ENCODE measurements at places on chromosomes 6 and 20. TPM values are rescaled to one million over a fixed set of nuclear protein-coding genes. Genes with fewer than 3 reads are reported as not detected.

DNA sequence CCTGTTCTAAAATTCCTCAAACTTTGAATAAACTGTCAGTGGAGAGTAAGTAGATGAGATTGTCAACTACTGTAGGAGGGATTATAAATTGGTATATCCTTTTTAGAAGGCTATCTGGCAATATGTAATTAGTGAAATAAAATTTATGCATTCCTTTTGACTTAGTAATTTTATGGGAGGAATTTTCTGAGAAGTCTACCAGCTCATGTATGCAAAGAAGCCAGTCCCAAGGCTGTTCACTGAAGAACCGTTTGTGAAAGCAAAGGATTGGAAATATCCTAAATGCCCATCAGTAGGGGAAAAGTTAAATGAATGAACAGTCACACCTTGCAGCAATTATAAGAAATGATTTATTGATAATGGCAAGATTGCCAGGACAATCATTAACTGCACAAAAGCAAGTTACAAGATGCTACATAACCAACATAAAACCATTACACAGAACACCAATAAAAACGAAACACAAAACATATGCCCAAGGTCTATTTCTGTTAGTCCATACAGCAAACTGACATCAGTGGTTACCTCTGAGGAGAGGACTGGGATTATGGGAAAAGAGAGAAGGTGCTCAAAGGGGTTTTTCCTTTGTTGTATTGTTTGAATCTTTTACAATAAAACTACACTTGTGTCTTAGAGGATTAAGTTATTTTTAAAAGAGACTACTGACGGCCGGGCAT, 4.6 kb upstream of the DSTN start:
- H3K27me3 ChIP-seq, result no peaks in the 10 kb centered on the region
- H3K27ac ChIP-seq, result no peak overlapping the region
- no peak overlapping the region for H3K4me3 ChIP-seq
- no peaks in the 10 kb centered on the region for H3K36me3 ChIP-seq
- no peak for DNase-seq
- H3K4me1 ChIP-seq, result peaks cover 9% of the 10 kb centered on the region

DNA sequence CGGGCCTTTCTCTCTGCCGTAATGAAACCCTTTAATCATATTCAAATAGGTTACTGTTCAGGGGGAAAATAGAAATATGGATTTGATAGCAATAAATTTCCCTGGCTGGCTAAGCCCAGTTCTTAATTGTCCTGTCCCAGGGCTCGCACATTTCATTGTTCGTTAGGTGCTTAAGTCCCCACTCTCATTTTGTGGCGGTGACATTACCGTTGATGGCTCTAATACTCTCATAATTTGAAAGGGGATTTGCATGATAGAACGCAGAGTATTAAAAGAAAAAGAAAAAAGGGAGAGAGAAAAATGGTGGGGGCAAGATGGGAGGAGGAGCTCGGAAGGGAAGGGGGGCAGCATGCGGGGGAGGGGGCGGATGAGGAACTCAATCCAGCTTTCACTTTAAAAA, 79.1 kb upstream of the FOXP4 start:
- no peak overlapping the region for H3K4me3 ChIP-seq
- H3K36me3 ChIP-seq, result no peaks in the 10 kb centered on the region

Gene RCAN2
- 13.8 TPM for total RNA-seq

GRCh38 chr20:22241609-22242008, 342.8 kb downstream of the FOXA2 start:
- no peak overlapping the region for H3K27ac ChIP-seq
- no peaks in the 10 kb centered on the region for H3K36me3 ChIP-seq
- H3K27me3 ChIP-seq, result no peaks in the 10 kb centered on the region

Gene KHDRBS2
- total RNA-seq, result not detected

Gene DUSP15
- 1.1 TPM for total RNA-seq

DNA sequence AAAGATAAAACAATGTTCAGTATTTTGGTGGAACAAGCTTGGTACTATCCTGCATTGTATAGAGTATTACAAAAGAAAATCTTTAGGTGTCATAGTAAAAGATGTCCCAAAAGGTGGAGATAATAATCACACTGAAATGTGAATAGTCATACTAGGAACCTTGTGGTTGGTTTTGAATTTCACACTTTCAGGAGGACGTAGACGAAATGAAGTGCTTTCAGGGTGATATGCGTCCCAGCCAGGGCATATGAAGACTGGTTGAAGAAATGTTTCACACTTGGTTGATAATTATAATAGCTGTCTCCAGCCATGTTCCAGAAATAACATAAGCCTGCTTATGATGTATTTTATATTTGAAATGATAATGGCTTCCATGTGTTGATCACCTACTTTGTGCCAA, 60.4 kb downstream of the SCAND1 start:
- no peaks in the 10 kb centered on the region for H3K4me1 ChIP-seq
- no peak overlapping the region for H3K27ac ChIP-seq
- peaks cover 4% of the 10 kb centered on the region for H3K36me3 ChIP-seq
- no peaks in the 10 kb centered on the region for H3K27me3 ChIP-seq
- H3K4me3 ChIP-seq, result no peak overlapping the region

DNA sequence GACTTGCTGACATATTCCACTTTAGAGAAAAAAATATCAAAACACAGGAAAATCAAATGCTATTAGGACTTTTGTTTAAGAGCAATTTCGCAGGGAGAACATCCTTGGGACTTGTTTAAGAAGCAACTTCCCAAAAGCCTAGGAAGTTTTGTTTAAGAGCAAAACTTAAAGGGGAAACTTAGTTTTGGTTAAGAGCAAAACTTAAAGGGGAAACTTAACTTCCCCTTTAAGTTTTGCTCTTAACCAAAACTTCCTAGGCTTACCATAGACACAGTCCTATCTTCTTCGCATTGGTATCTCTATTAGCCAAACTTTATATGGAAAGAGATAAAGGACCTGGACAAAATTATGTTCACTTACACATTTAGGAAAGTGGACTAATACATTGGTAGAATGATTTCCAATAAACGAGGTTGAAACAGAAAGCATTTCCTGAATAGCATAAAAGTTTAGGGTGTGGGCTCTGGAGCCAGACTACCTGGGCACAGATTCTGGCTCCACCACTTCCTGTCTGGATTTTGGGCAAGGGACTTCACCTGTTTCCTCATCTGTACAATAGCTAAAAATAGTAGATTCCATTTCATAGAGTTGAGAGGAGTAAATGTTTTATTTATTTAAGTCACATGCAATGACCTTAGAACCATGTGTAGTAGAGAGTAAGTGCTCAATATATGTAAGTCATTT, 15.7 kb downstream of the PAQR8 start:
- H3K4me3 ChIP-seq, result no peak overlapping the region
- no peaks in the 10 kb centered on the region for H3K36me3 ChIP-seq
- DNase-seq, result no peak

Gene PPP1R3G
- 0.55 TPM for total RNA-seq

- no peak overlapping the region for H3K4me3 ChIP-seq
- DNase-seq, result no peak
- H3K27ac ChIP-seq, result no peak overlapping the region
- no peaks in the 10 kb centered on the region for H3K36me3 ChIP-seq
- no peaks in the 10 kb centered on the region for H3K4me1 ChIP-seq
- H3K27me3 ChIP-seq, result no peaks in the 10 kb centered on the region
These were observed 92.3 kb upstream of the FUT9 start for GRCh38 chr6:95923518-95923917.

Gene GNRH2
- not detected for total RNA-seq

DNA sequence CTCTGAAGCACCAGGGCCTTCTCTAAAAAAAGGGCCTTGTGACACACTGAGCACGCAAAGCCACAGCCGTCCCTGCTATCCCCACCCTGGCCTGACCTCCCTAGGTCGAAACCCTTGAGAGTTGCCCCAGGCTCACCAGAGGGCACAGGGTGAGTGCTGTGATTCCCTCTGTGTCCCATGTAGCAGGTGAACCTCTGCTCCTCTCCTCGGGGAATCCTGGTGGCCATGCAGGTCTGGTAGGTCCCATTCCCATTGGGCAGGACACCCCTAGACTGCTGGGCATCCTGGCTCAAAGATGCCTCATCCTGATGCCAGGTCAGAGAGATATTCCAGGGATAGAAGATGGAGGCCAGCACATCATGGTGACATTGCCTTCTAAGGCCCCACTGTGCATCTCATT, 20.9 kb downstream of the HLA-F start:
- H3K4me3 ChIP-seq, result no peak overlapping the region
- no peak for DNase-seq
- peaks cover 10% of the 10 kb centered on the region for H3K4me1 ChIP-seq
- no peaks in the 10 kb centered on the region for H3K27me3 ChIP-seq
- H3K27ac ChIP-seq, result no peak overlapping the region
- no peaks in the 10 kb centered on the region for H3K36me3 ChIP-seq

- peaks cover 8% of the 10 kb centered on the region for H3K36me3 ChIP-seq
- no peaks in the 10 kb centered on the region for H3K27me3 ChIP-seq
- no peak overlapping the region for H3K4me3 ChIP-seq
- H3K4me1 ChIP-seq, result peaks cover 78% of the 10 kb centered on the region
These were observed 74.1 kb upstream of the NAA20 start for GRCh38 chr20:19943061-19943521.

- no peaks in the 10 kb centered on the region for H3K36me3 ChIP-seq
- peaks cover 57% of the 10 kb centered on the region for H3K4me1 ChIP-seq
- H3K27me3 ChIP-seq, result no peaks in the 10 kb centered on the region
- no peak overlapping the region for H3K4me3 ChIP-seq
- no peak overlapping the region for H3K27ac ChIP-seq
These were observed 1.2 kb upstream of the PHACTR2 start for GRCh38 chr6:143676437-143677045.

Gene TPBG
- 28.5 TPM for total RNA-seq

DNA sequence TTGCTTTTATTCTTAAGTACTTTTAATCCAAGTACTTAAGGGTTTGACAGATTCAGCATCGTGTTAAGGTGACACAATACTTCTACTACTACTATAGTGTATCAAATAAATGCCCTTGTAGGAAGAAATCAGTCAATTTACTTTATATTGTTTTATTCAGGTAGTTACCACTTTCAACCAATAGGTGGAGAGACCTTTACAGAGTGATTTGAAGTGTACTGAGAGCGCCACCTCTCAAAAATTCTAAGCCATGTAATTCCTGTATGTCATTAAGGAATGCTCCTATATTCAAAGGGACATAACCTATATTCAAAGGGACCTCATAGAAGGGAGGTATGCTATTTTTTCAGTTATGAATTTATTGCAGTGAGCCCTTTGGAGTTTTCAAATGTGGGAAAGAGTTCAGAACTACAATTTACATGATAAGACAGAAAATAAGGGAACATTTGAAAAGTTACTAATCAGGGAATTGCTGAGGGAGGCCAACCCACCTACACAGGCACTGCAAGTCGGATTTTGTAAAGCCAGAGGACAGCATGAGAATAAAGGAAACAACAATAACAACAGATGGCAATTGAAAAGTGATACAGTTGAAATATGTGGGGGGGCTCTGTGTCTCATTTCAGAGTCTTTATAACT, 955.6 kb downstream of the TBC1D32 start:
- no peak overlapping the region for H3K4me3 ChIP-seq
- no peaks in the 10 kb centered on the region for H3K4me1 ChIP-seq
- H3K27ac ChIP-seq, result no peak overlapping the region
- DNase-seq, result no peak
- no peaks in the 10 kb centered on the region for H3K36me3 ChIP-seq

Gene LY6G6F
- not detected for total RNA-seq

DNA sequence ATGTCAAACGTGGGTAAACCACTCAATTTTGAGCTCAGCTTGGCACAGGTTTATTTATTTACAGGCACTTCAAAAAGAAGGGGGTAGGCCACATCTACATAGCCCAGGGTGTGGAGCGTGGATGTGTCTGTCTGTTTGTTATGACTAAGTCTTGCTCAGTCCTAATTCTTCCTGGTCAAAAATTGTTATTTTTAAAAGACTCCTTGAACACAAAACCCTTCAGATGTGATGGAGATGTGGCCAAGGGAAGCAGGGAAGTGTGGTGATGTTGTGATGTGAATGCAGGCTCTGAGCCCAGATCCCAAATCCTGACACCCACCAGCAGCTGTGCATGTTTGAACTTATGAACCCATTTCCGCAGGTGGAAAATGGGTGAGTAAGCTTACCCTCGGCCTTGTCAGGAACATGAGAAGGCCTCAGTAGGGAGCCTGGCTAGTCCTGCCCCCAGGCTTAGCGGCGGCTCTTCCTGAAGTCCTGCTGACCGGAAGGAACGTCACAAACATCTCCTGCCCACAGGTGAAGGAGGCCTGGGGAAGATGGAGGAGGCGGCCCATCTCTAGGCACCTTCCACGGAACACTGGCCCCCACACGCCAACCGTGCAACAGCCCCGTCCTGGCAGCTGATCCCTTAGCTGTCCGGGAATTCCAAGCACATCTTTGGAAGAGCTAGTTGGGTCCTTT, 119.7 kb downstream of the MYLK4 start:
- no peak overlapping the region for H3K4me3 ChIP-seq
- no peak for DNase-seq
- H3K36me3 ChIP-seq, result no peaks in the 10 kb centered on the region
- H3K4me1 ChIP-seq, result peaks cover 17% of the 10 kb centered on the region
- H3K27ac ChIP-seq, result no peak overlapping the region

Gene BPIFB4
- not detected for total RNA-seq

Gene GLP1R
- total RNA-seq, result 0.59 TPM

DNA sequence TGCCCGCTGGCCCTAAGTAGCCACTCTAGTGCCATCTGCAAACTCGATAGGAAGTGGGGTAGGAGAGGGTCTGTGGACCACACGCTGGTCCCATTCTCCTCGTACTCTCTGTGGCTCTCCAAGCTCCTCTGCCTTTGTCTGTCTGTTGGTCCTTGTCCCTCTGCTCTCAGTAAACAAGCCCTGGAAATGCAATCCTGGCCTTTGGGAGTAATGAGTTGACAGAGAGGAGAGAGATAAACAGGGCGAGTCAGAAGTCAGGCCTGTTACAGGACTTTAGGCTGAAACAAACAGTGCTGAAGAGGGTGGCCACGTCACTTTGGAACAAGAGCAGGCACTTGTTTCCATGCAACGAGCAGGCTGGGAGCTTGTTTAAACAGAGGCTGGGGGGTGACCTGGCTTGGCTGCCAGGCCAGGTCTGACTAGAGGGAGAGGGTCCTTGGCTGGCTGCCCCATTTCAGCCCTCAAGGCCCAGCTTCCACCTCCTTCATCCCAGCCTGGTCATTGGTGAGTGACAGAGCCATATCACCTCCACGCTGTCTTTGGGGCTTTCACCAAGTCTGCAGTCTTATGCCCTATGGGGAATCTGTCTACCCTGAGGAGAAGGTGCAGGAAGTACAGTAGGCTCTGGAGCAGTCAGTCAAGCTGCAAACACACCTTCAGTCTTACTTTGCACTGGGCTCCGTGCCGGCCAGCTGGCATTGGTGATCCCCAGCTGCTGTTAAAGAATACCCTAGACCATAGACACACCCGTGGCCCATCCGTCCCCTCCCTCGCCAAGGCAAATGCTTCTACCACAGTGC, 22.6 kb downstream of the FOXP4 start:
- no peak for DNase-seq
- H3K4me3 ChIP-seq, result no peak overlapping the region
- H3K27ac ChIP-seq, result no peak overlapping the region
- H3K27me3 ChIP-seq, result no peaks in the 10 kb centered on the region
- peaks cover 35% of the 10 kb centered on the region for H3K36me3 ChIP-seq
